ENCODE measurements at places on chromosomes 7 and 10.

DNA sequence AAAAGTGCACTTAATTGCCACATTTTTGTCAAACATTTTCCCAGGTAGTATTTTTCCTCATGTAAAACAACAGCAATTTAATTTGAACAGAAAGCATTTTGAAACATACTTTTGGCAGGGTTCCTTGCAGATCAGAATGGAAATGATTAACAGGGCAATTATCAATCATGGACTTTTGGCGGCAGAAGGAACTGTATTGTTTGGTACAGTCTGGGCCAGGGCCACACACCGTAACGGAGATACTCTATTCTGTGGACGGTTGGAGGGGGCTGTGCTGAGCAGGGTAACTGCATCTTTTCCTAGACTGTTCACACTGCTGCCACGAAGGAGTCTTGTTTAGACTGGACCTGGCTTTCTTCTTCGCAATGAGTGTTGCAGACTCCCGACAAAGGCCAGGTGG lies 62.3 kb downstream of the EGFR start:
- peaks cover 35% of the 10 kb centered on the region for H3K4me1 ChIP-seq
- no peak overlapping the region for H3K4me3 ChIP-seq
- no peaks in the 10 kb centered on the region for H3K27me3 ChIP-seq
- no peaks in the 10 kb centered on the region for H3K36me3 ChIP-seq

DNA sequence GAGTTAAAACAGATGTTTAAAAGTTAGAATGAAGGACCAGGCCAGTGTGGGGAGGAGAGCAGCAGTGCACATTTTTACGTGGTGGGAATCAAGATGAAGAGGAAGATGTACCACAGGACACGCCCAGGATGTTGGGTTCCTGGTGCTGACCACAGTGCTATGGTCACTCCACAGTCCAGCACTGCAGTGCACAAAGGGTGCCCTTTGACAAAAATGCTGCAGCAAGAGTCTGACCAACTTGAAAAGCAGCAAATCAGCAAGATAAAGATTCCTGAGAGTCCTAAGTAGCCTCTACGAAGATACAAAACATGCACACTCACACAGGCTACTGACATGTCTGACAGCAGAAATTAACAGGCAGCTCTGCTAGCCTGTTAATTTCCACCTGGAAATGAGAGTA lies 107.1 kb downstream of the PIP4K2A start:
- peaks cover 11% of the 10 kb centered on the region for H3K4me1 ChIP-seq
- DNase-seq = no peak
- H3K27me3 ChIP-seq = no peaks in the 10 kb centered on the region
- no peaks in the 10 kb centered on the region for H3K36me3 ChIP-seq

- H3K27ac ChIP-seq = no peak overlapping the region
- no peaks in the 10 kb centered on the region for H3K27me3 ChIP-seq
- no peak overlapping the region for H3K4me3 ChIP-seq
- H3K4me1 ChIP-seq = no peaks in the 10 kb centered on the region
- no peak for DNase-seq
Observed at GRCh38 chr7:134419085-134419484, 39.8 kb downstream of the AKR1B1 start.

DNA sequence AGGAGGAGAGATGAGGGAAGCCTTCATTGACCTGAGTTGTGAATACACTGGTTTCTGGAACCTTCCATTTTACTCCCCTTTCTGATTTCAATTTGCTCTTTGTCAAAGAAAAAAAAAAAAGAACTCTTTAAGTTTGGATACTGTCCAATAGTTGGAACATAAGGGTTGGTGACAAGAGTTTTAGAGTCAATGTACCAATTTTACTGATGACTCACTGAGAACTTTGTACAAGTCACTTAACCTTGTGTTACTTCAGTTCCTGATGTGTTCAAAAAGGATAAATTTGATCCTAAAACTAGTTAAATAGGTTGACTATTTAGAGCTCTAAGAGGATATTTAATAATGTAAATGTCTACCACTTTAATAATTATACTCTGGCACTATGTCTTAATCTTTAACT lies 4.1 kb upstream of the CDK14 start:
- H3K4me3 ChIP-seq = no peak overlapping the region
- H3K27ac ChIP-seq = no peak overlapping the region
- H3K27me3 ChIP-seq = no peaks in the 10 kb centered on the region
- no peak for DNase-seq

DNA sequence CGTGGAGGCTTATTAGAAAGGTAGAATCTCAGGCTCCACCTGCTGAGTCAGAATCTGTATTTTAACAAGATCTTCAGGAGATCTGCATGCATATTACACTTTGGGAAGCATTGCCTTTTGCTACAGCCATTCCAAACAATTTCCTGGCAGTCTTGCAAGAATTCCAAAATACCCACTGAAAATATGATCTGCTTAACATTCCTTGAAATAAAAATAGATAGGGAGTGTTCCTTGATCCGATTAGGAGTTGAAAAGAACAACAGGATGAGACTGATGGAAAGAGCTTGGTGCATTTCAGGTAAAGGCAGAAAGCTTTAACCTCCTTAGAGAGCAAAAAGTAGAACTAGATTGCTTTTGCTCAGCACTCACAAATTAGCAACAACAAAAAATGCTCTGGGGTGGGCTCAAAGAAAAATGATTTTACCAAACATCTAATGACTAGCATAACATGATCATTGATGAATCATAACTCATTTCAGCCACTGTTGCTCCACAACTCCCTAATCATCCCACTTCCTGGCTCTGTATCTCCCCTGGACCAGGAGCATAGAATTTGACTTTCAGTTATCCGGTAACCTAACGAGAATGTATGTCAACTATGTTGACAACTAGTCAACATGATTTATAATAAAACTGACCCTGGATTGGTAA lies 115.2 kb downstream of the RNLS start:
- no peak overlapping the region for H3K27ac ChIP-seq
- no peak for DNase-seq
- peaks cover 14% of the 10 kb centered on the region for H3K4me1 ChIP-seq
- H3K4me3 ChIP-seq = no peak overlapping the region

- no peaks in the 10 kb centered on the region for H3K27me3 ChIP-seq
- no peak for DNase-seq
- H3K4me3 ChIP-seq = no peak overlapping the region
Observed at GRCh38 chr7:18212758-18213157, 185.1 kb upstream of the PRPS1L1 start.

DNA sequence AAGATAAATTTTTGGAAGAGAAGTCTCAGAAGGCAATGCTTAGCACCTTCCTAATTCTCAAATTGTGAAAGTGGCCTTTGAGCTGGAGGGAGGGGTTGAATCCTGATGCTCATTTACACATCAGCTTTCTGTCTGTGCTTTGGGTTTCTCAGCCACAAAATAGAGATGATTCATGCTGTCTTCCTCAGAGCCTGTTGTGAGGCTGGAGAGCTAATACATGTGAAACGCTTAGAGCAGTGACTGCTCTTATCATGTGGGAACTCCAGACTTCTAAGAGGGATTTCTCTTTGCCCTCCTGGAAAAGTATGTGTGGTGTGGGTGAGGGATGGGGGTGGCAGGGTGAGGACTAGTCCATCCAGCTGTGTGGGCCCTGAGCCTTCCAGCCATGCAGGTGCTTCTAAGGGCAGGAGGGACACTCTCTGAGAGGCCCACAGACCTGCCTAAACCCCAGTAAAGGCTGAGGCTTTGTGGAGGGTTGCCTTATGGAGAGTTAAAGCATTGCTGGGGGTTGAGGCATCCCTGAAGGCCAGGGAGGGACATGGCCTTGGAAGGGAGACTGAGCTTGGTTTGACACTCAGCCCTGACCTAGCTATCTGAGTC lies 4.8 kb upstream of the EVX1 start:
- H3K4me1 ChIP-seq = peaks cover 30% of the 10 kb centered on the region
- no peak for DNase-seq
- H3K36me3 ChIP-seq = no peaks in the 10 kb centered on the region
- H3K27me3 ChIP-seq = no peaks in the 10 kb centered on the region

GRCh38 chr7:96017877-96018276 lies 245.5 kb downstream of the DYNC1I1 start:
- no peaks in the 10 kb centered on the region for H3K36me3 ChIP-seq
- no peak overlapping the region for H3K4me3 ChIP-seq
- no peaks in the 10 kb centered on the region for H3K4me1 ChIP-seq
- no peaks in the 10 kb centered on the region for H3K27me3 ChIP-seq
- no peak for DNase-seq

- H3K4me1 ChIP-seq = no peaks in the 10 kb centered on the region
- DNase-seq = no peak
- no peak overlapping the region for H3K27ac ChIP-seq
- no peak overlapping the region for H3K4me3 ChIP-seq
- no peaks in the 10 kb centered on the region for H3K27me3 ChIP-seq
Observed at GRCh38 chr7:44740055-44740454, 8.6 kb upstream of the ZMIZ2 start.

DNA sequence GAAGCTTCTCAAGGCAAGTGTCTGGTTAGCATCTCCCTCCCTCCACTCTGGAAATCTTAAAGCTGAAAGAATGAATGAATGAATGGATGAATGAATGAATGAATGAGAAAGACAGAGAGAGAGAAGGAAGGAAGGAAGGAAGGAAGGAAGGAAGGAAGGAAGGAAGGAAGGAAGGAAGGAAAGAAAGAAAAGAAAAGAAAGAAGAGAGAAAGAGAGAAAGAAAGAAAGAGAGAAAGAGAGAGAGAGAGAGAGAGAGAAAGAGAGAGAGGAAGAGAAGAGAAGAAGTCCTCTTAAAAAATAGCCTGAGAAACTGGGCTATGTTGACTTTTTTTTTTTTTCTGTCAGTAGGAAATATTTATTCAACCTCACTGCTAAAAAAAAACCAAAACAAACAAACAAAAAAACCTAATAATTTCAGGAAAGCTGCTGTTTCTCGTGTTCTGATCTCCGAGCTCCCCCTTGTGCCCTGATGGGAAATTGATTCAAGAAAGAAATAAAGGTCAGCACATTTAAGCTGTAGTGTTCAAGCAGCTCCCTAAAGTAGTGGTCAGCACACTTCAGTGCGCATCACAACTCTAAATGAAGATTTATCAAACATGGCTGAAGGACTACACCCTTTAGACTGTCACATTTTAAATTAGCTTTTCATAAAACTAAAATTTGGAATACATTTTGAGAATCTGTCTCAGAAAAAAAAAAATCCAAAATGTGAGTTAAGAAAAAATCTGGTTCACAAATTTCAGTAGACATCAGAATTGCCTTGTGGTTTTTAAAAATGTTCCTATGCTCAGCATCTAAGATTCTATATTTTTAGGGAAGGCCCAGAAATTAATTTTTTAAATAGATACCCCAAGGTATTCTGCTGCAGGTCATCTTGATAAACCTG lies 154.3 kb downstream of the ELAPOR2 start:
- DNase-seq = no peak
- no peaks in the 10 kb centered on the region for H3K4me1 ChIP-seq
- H3K27ac ChIP-seq = no peak overlapping the region
- H3K36me3 ChIP-seq = no peaks in the 10 kb centered on the region

DNA sequence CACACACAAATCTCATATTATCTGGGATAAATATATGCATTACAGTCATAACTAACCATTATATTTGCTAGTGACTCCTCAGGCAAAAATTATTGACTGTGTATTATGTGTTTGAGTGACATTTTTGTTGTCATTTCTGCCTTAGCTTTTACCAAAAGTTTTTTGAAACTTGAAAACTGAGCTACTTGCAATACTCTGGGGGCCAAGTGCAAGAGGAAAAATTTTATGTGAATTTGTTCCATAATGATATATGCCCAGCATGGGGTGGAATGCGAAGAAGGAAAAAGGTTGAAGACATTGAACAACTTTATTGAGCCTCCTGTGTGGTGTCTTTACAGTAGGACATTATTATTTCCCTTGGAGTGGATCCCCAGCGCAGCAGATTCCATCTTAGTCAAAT lies 176.8 kb upstream of the FERD3L start:
- no peaks in the 10 kb centered on the region for H3K36me3 ChIP-seq
- no peak overlapping the region for H3K4me3 ChIP-seq
- no peaks in the 10 kb centered on the region for H3K27me3 ChIP-seq
- DNase-seq = no peak
- no peak overlapping the region for H3K27ac ChIP-seq

- H3K27ac ChIP-seq = peak overlapping the region; percentile 97
- H3K4me1 ChIP-seq = peaks cover 19% of the 10 kb centered on the region
- peak; percentile 99 for DNase-seq
- no peaks in the 10 kb centered on the region for H3K27me3 ChIP-seq
Observed at GRCh38 chr7:66654275-66655112, 25.8 kb downstream of the KCTD7 start.

- no peak overlapping the region for H3K4me3 ChIP-seq
- H3K36me3 ChIP-seq = no peaks in the 10 kb centered on the region
- H3K27ac ChIP-seq = no peak overlapping the region
- no peaks in the 10 kb centered on the region for H3K27me3 ChIP-seq
- no peak for DNase-seq
Observed at GRCh38 chr10:78955206-78955605, 113.6 kb upstream of the ZMIZ1 start.

DNA sequence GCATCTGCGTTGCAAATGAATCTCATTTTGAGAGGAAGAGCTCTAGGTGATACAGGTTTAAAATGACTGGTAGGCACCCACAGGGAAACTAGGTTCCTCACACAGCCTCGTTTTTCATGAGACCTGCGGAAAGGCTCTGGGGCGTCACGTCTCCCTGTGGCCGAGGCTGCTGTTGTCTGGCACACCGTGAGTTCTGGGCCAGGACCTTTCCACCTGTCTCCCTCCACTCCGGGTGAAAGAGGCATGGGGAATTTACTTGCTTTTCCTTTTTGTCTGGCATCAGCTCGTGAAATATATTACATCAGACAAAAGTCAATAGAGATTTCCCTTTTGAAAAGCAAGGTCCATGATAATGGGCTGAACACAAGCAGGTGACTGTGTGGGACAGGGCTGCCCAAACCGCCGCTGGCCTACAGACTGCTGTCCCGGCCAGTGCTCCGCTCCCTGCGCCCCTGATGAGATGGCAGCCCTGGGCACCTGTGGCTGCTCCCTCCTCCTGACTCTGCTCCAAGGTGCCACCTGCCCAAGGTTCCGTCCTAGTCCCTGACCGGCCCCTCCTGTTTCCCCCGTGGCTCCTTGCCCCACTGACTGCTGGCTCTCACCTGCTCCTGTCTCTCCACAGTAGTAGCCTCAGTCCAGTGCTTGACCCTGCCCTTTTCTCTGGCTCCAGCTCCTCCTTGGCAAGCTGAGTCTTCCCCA lies 109.6 kb downstream of the NKX6-2 start:
- H3K27ac ChIP-seq = no peak overlapping the region
- no peak for DNase-seq
- H3K27me3 ChIP-seq = no peaks in the 10 kb centered on the region
- no peaks in the 10 kb centered on the region for H3K36me3 ChIP-seq
- H3K4me3 ChIP-seq = no peak overlapping the region

DNA sequence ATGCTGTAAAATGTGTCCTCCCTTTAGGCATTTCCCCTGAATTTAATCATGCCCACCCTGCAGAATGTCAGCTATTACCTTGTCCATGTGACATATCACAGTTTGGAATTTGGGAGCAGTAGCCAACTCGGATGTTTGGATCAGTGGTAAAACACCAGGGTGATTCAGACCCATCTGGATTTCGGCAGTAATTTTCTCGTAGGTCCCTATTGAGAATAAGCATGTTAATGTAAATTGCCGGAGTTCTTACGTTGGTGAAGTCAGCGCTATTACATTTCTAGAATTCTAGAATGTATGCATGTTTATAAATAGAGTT lies 44.1 kb downstream of the HGF start:
- DNase-seq = no peak
- H3K27me3 ChIP-seq = no peaks in the 10 kb centered on the region
- H3K36me3 ChIP-seq = no peaks in the 10 kb centered on the region
- H3K4me1 ChIP-seq = no peaks in the 10 kb centered on the region
- H3K27ac ChIP-seq = no peak overlapping the region
- no peak overlapping the region for H3K4me3 ChIP-seq

Data from vagina (tissue), 2 donors.